ENCODE measurements at places on chromosomes 16 and 17. TPM values are rescaled to one million over a fixed set of nuclear protein-coding genes. Genes with fewer than 3 reads are reported as not detected.
A peak's percentile ranks its signal among the peaks of the same experiment; 100 is the strongest.

TM4SF5 gene
- total RNA-seq: not detected

MATCAP1 gene
- total RNA-seq: 42.1 TPM

TMEM238L gene
- total RNA-seq: not detected

ATAD5 gene
- 24.6 TPM for total RNA-seq

FBXO39 gene
- total RNA-seq: not detected

RAI1 gene
- 1.5 TPM for total RNA-seq

SHISA9 gene
- 8.6 TPM for total RNA-seq

- no peak for DNase-seq
Observed at GRCh38 chr16:11112723-11113348, 143.2 kb downstream of the SOCS1 start.

- DNase-seq: no peak
Observed at GRCh38 chr16:67311607-67312488, 14.7 kb downstream of the KCTD19 start.

DNA sequence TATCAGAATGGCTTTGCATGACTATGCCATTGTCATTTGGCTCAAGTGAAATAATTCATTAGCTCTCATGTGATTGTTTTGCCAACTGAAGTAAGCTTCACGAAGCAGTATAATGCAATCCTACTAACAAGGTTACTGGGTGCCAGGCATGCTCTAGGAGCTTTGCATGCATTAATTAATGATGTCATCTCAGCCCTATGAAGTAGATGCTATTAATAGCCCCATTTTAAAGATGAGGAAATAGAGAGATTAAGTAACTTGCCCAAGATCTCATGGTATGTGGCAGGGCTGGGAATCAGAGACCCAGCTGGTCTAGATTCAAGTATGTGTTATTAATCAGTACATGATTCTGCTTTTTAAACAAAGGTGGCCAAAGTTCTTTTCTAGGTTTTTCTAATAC is 14.1 kb downstream of the KRT39 start:
- no peak for DNase-seq

DNA sequence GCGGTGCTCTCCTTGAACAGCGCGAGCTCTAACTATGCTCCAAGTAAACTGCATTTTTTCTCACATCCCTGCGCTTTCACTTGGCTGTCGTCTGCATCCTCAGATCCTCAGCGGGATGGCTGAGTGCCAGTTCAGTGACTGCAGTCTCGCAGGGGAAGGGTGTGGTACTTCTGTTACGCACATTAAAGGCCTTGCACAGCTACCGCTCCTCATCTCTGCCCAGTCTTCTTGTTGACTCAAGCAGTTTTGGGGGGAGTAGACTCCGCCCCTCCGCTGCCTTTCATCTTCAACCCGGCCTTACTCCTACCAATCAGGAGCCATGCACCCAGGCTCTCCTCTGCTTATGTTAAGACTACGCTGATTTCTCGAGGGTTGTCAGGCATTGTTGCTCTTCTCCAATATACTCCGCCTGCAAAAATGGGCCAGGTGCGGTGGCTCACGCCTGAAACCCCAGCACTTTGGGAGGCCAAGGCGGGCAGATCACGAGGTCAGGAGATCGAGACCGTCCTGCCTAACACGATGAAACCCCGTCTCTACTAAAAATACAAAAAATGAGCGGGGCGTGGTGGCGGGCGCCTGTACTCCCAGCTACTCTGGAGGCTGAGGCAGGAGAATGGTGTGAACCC is 10.0 kb downstream of the ATP5PD start:
- peak; percentile 84 for DNase-seq

- no peak for DNase-seq
Observed at GRCh38 chr17:47905221-47905733, 9.2 kb downstream of the SP2 start.

GRCh38 chr16:11224096-11224893 is 31.7 kb downstream of the SOCS1 start:
- peak; percentile 81 for DNase-seq

- DNase-seq: peak; percentile 92
Observed at GRCh38 chr17:29568331-29569244, at the start of gene TP53I13. TP53I13 (plus strand) TSS chr17:29568701; CDS start chr17:29568759, 58 bp downstream.

DNA sequence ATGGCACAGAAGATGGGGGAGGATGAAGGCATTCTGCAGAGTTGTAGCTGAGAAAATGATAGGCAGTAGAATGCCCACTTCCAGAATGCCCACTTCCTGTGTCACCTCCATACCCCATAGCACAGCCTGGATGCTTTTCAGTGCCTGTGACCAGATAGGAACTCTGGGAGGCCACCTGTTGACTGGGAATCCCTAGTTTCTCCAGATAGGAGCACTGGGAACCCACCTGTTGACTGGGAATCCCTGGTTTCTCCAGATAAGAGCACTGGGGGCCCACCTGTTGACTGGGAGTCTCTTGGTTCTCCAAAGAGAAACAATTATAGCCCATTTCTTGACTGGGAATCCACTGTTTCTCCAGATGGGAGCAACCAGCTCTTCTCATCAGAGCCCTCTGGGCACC is 11.6 kb downstream of the CPHXL start:
- no peak for DNase-seq

DNA sequence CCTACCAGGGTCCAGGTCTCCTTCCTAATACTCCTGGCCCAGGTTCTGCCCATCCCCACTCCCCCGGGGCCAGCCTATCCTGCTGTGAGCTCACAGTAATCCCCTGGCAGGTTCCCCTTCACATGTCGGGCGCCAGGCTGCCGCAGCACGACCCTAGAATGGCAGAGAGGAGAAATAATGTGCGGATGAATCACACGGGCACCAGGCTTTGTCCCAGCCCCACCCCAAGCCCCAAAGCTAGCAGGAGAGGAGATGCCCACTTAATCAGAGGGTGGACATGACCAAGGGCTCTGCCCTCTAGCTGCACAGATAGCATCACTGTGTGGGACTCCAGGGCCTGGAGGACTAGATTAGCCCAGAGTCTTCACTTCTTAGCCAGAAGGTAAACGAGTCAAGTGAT is 39.5 kb downstream of the ST3GAL2 start:
- DNase-seq: no peak

DNA sequence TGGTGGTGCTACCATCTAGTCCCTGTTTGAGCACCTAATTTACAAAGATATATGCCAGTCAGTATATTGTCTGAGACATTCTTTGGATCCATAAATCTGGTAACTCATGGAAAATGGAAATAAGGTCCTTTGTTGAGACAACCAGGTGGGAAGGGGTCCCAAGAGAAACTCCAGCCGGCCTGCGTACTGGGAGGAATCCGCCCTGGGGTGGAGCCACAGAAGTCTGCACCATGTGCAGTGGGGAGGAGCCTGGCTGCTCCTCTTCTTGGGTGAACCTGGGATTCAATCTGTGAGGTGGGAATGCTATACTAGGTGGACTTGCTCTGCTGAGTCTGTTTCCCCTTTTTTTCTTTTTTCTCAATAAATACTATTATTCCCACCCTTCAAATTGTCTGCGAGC is 339.2 kb upstream of the TNRC6C start:
- DNase-seq: no peak

DNA sequence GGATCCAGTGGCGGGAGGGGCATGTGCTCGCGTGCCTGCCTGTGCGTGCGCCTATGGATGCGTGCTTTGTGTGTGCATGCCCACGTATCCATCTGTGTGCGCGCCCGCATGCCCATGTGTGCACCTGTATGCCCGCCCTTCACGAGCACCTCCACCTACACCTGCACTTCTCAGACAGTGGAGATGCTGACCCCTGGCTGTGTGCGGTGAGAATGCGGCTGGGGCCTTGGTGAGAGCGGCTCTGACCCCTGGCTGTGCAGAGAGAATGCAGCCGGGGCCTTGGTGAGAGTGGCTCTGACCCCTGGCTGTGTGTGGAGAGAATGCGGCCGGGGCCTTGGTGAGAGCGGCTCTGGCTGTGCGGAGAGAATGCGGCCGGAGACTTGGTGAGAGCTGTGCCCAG is 33.9 kb downstream of the AXIN1 start:
- peak; percentile 85 for DNase-seq

- peak; percentile 93 for DNase-seq
Observed at GRCh38 chr17:81440511-81441244, 45.4 kb downstream of the BAHCC1 start.

- no peak for DNase-seq
Observed at GRCh38 chr16:2252806-2253148, 1.4 kb upstream of the ECI1 start.

DNA sequence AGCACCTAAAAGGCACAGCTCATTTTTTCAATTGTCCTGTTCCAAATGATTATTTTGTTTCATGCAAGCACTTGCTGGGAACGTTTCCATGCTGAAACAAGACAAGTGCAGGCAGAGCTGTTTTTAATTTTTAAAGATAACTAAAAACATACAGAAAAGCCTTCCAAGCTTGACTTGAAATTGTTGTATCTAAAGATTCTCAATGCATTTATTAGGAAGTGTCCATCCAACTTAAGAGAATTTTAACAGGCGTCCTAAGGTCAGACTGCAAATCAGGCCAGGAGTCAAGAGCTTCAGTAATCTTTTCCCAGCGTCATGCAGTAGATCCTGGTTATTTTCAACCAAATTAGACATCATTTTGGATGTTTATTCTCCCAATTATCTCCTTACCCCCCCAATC is 702.8 kb downstream of the KCNJ2 start:
- no peak for DNase-seq

DNA sequence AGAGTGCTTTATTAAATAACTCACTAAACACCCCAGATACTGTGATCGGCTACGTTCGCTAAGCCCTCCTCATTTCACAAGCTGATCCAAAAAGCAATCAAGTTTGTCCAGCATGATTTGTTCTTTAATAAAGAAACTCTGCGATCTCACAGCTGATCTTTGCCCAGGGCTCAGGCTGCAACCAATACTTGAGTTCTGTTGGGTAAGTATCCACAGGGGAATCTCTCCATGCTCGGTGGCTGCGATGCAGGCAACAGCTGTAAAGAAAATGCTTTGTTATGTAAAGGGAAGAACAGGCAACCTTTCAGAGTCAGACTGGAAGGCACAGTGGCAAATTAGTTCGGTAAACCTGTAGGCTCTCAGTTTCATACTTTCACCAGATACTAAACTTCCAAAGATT is 67.5 kb downstream of the SHISA6 start:
- peak; percentile 50 for DNase-seq

DNA sequence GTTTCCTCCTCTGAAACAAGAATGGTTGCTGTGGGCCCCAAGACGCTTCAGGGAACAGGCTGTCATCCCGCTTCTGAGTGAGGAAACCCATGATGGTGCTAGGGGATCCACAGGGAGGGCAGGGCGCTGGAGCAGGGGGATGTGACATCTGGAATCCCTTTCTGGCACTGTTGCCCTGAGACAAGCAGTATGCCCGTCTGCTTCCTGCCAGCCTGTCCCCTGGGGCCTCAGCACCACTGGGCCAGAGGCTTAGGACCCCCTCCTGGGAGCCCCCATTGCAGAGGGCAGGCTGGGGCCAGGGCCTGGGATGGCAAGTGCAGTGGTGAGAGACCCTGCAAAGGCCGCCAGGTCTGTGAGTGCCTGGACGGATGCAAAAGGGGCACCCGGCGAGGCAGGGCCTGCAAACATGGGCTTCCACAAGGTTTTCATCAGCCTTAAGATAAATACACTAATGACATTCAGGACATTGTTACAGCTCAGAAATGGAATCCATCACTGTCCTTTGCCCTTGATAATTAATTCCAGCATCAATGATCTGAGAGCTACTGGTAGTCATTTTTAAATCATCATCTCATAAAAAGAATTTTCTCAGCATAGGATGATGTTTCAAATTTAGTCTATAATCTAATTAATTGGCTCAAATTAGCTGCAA is 51.6 kb downstream of the PRMT7 start:
- DNase-seq: no peak

GRCh38 chr16:87851141-87851587 is 18.1 kb downstream of the SLC7A5 start:
- DNase-seq: no peak

- DNase-seq: no peak
Observed at GRCh38 chr16:89452241-89452640, 38.1 kb downstream of the ANKRD11 start.

DNA sequence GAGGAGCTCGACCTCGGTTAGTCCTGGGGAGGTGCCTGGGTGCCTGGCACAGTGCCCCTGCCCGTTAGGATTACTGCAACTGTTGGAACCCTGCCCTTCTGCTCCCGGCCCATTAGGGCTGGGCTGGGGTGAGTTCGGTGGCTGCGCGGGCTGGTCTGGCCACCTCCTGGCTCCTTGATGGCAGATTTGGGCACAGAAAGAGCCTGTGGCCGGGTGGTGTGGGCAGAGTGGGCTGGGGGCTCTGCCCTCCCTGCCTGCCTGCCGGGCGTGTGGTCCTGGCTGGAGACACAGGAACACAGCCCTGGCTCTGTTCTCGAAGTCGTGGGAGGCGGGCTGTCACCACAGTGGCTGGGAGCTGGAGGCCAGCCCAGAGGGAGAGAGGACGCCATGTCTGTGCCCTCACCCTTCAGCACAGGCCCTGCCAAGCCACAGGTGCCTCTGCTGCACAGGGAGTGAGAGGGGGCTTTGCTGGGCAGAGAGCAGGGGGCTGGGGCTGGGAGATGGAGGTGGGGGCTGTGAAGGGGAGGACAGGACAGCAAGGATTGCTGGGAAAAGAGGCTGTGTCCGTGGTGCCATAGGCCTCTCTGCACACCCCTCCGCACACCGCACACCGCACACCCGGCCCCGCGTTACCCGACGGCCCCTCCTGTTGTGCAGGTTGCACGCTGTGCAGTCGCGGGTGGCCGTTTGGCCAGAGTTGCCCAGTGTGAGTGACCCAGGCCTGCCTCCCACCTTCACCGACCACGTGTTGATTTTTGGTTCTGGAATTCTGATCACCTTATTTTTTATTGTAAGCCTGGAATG is 236.6 kb upstream of the GSE1 start:
- DNase-seq: no peak

GRCh38 chr16:75022567-75022966 is 23.7 kb downstream of the ZNRF1 start:
- DNase-seq: no peak

DNA sequence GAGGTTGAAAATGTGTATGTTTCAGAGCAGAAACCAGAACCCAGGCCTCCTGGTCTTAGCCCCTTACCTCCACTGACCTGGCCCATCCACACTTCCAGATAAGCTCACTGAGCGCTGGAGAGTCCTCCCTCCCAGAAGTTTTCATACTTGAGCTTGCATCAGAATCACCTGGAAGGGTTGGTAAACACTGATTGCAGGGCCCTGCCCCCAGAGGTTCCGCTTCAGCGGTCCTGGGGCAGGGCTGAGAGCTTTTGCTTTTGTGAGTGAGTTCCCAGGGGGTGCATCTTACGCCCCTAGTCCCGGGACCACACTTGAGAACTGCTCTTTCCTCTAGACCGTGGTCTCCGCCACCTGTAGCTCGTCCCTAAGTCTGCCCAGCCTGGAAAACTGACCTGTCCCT is 20.6 kb downstream of the TTYH2 start:
- DNase-seq: no peak

- DNase-seq: no peak
Observed at GRCh38 chr17:19502517-19502916, 31.1 kb upstream of the SLC47A1 start.

GRCh38 chr16:70713342-70713741 is 27.5 kb upstream of the MTSS2 start:
- no peak for DNase-seq

DNA sequence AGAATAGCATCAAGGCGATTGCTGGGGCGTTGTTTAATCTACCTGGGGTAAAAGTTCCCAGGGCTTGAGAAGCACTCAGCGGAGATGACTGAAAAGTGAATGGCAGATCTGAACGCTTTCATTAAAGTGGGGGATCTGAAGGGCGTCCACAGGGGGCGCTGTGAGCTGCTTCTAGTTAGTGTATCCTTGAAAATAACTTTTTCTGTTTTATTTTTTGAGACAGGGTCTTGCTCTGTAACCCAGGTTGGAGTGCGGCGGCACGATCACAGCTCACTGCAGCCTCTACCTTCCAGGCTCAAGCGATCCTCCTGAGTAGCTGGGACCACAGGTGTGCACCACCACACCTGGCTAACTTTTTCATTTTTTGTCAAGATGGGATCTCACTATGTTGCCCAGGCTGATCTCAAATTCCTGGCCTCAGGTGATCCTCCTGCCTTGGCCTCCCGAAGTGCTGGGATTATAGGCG is 360.4 kb downstream of the SEC14L1 start:
- DNase-seq: no peak
